ENCODE measurements at places on chromosomes 6 and 20.

GRCh38 chr20:55390791-55391190 is 614.5 kb downstream of the CBLN4 start:
- no peaks in the 10 kb centered on the region for H3K4me1 ChIP-seq
- H3K36me3 ChIP-seq = no peaks in the 10 kb centered on the region
- no peak overlapping the region for H3K27ac ChIP-seq

DNA sequence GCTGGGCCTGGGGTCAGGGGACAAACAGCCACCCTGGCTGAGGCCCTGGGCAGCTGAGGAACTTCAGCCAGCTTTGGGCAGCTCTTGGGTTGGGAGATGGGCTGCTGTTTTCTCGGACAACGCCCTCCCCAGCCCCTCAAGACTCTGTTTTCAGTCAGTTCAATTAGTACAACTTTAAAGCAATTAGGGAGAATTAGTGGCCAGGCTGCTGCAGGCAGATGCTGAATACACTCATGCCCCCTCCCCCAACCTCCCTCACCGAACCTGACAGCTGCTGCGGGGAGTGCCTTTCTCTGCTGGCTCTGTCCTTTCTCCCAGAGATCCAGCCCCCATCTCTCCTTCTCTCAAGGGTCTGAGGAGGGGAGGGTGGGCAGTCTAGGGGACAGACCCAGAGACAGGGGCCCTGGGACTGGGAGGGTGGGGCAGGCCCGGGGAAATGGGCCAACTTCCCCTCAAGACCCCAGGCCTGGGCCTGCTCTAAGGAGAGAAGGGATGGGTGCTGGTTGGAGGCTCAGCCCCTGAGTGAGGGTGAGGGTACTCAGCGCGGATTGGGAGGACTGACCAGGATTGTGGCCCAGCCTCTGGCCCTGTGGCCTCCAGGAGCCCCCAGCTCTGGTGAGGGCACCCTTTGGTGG is 17.8 kb upstream of the MYT1 start:
- no peaks in the 10 kb centered on the region for H3K4me1 ChIP-seq
- no peak for DNase-seq
- no peak overlapping the region for H3K4me3 ChIP-seq
- no peak overlapping the region for H3K27ac ChIP-seq
- no peaks in the 10 kb centered on the region for H3K36me3 ChIP-seq
- H3K27me3 ChIP-seq = no peaks in the 10 kb centered on the region

DNA sequence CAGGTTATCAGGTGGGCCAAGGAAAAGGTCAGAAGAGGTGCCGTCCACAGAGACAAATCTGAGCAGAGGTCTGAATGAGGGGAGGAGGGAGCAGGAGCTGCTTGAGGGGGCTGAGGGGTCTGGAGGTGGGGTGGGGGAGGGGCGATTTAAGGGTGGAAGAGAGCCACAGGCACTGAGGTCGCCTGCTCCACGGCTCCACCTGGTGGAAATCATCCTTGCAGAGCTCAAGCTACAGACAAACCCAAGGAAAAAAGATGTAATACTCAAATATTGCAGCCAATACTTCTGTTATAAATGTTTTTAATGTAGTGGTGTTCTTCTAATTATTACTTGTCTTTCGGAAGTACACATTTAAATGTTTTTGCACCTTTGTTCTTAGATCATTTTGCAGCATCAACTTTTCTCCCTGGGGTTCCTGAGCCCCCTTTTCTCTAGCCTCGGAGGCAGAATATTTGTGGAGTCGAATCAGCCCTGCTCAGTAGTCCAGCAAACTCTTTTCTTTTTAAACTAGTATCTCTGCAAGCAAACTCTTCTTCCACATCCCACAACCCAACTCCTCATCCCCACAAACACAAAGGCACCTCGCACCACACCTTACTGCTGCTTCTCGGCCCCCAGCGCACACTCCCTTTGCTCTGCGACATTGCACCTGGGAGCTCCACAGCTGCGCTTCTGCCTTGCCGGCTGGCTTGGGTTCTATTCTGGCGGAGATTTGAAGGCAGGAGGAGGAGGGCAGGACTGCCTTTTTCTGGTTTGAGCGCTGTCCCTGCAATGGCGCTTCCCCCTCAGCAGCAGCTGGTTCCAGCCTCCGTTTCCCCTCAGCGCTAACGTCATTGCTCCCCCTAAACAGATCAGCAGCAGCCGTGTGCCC is 51.0 kb upstream of the TFAP2A start:
- no peaks in the 10 kb centered on the region for H3K36me3 ChIP-seq
- no peak for DNase-seq
- no peak overlapping the region for H3K4me3 ChIP-seq
- peaks cover 9% of the 10 kb centered on the region for H3K27me3 ChIP-seq

DNA sequence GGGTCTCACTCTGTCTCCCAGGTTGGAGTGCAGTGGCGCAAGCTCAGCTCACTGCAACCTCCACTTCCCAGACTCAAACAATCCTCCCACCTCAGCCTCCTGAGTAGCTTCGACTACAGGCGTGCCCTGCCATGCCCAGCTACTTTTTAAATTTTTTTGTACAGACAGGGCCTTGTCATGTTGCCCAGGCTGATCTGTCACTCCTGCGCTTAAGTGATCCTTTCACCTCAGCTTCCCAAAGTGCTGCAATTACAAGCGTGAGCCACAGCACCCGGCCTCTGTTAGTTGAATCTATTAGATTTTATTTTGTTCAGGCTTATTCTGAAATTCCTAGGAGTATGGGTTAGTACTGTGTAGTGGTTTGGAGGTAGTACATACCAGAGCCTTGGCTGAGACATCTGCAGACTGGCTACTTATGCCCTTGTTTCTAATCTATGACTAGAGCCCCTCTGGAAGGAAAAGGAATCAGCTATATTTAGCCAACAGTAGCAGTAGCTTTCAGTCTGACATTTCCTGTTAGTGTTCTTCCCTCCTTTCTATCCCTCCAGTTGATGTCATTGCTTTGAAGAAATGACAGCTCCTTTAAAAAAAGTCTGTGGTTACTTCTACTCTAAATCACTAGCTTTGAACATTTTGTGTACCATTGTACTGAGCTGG is 74.4 kb downstream of the ITCH start:
- peaks cover 55% of the 10 kb centered on the region for H3K36me3 ChIP-seq
- no peaks in the 10 kb centered on the region for H3K27me3 ChIP-seq
- no peak for DNase-seq
- no peaks in the 10 kb centered on the region for H3K4me1 ChIP-seq
- H3K27ac ChIP-seq = no peak overlapping the region
- no peak overlapping the region for H3K4me3 ChIP-seq

DNA sequence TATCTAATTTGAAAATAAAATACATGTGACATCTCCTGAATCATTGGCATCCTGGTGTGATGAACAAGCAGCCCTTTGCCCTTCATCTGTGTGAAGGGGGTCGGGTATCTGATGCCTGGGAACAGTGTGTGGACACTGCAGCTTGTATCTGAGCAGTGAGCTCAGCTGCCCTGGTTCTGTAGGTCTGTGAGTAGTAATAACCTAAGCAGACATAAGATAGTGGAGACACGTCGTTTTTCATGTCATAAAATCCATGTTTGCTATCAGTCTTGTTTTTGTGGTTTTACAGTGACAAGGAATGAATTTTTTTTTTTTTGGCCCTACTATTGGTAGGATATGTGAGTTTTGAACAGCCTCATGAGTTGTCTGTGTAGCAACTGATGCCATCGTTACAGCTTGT is 133.0 kb downstream of the JARID2 start:
- H3K4me3 ChIP-seq = no peak overlapping the region
- peaks cover 3% of the 10 kb centered on the region for H3K4me1 ChIP-seq
- H3K27ac ChIP-seq = no peak overlapping the region
- peaks cover 4% of the 10 kb centered on the region for H3K36me3 ChIP-seq
- no peaks in the 10 kb centered on the region for H3K27me3 ChIP-seq

Data from natural killer cell (primary cell).